ENCODE measurements at places on chromosomes 2 and 18.

DNA sequence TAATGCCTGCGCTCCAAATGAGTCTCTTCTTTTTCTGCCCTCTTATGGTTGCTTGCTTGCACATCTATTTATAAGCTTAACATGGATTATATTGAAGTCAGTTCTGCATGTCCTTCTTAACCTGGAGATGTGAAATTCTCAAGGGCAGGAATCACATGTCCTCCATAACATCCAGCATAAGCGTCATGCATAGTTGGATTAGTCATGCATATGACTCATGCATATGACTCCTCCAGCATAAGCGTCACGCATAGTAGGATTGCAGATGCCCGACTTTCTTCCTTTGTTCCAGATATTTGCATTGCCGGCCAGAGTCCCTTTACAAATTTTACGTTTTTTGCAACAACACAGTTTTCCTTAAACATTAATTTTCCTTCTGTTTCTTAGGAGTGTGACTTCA lies 308.6 kb downstream of the TGIF1 start:
- DNase-seq = no peak

GRCh38 chr2:139079311-139079710 lies 299.1 kb upstream of the NXPH2 start:
- no peak for DNase-seq

- DNase-seq = no peak
Observed at GRCh38 chr2:64943387-64944150, 45.6 kb upstream of the SLC1A4 start.

DNA sequence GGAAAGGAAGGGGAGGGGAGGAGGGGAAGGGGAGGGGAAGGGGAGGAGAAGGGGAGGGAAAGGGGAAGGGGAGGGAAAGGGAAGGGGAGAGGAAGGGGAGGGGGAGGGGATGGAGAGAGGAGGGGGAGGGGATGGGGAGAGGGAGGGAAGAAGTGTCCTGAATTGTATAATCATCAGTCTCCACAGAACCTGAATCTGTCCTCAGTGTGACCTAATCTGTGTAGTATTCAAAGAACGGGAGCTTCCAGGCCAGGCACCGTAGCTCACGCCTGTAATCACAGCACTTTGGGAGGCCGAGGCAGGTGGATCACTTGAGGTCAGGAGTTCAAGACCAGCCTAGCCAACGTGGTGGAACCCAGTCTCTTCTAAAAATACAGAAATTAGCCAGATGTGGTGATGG lies 41.1 kb upstream of the CCDC150 start:
- DNase-seq = no peak

- DNase-seq = no peak
Observed at GRCh38 chr2:71181316-71181715, 45.6 kb downstream of the PAIP2B start.

DNA sequence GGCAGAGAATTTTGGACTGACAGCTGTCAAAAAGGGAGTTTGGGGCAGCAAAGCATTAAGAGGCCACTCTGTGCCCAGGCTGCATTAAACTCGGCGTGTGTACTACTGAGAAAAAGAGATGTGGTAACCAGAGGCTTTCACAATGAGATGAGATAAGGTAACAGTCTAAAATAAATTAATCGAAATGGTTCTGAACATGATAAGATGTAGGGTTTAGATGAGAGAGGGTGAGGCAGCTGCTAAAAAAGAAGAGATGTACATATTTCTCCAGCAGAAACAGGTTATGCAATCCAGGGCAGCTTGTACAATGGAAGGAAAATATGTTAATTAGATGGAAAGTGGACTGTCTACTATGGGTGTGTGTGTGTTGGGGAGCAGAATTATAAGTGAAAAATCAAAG lies 39.2 kb upstream of the ACTR3 start:
- no peak for DNase-seq
